ENCODE measurements at places on chromosomes 6 and 20. TPM values are rescaled to one million over a fixed set of nuclear protein-coding genes. Genes with fewer than 3 reads are reported as not detected.

LAMA2 gene
- 3.9 TPM for total RNA-seq

ZSCAN9 gene
- total RNA-seq = 13.7 TPM

DNA sequence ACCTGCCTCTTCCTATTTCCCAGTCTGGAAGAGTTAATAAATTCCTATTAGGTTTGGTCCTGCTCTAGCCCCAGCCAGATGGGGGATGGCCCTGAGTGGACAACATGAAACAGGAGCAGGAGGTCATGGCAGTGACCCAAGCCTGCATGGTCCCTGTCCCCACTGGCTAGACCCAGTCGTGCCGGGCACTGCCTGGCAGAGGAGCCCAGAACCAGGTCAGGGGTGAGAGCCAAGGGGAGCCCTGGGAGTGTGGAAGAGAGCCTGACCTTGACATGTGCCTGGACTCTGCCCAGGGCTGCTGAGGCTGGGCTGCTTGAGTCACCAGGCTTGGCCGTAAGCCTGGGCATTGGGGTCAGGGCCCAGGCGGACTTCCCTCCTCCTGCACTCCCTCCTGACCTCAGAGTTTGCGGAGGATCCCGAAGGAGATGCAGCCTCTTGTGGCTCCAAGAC lies 3.6 kb downstream of the AVP start:
- H3K27ac ChIP-seq = no peak overlapping the region
- no peaks in the 10 kb centered on the region for H3K36me3 ChIP-seq
- peaks cover 9% of the 10 kb centered on the region for H3K4me1 ChIP-seq
- peak; percentile 33 for DNase-seq
- H3K27me3 ChIP-seq = peaks cover 37% of the 10 kb centered on the region
- H3K4me3 ChIP-seq = no peak overlapping the region

OR2H2 gene
- not detected for total RNA-seq

TMEM200A gene
- not detected for total RNA-seq

DNA sequence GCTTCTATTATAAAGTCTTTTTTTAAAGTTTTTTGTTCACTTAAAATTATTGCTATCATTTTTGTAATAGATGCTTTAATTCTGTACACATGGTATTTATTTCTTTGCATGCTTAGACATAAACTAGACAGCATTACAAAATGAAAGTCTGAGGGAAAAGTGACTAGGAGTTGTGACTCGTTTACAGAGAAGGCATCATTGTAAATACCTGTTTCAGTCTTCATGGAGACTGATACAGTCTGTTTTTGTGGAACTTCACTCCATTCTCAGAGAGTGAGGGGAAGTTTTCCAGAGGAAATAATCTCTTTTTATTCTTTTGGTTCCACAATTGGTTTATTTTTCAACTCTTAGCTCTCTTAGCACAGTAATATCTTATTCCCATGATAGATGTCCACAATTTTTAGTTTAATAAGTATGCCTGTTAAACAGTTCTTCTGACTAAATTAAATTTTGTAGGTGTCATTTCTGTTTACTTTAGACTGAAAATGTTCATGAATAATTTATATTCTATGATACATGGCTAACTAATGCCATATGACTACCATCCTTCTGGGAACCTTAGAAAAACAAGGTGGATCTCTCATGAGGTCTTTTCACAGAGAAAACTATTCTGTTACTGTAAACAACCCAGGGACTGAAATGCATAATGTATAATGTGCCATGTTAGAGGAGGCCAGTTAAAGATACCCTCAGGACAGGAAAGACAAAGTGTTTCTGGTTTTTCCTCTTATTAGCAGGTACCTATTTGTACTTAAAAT lies 69.2 kb downstream of the MYO6 start:
- no peak overlapping the region for H3K27ac ChIP-seq
- no peak overlapping the region for H3K4me3 ChIP-seq
- H3K4me1 ChIP-seq = no peaks in the 10 kb centered on the region

DNA sequence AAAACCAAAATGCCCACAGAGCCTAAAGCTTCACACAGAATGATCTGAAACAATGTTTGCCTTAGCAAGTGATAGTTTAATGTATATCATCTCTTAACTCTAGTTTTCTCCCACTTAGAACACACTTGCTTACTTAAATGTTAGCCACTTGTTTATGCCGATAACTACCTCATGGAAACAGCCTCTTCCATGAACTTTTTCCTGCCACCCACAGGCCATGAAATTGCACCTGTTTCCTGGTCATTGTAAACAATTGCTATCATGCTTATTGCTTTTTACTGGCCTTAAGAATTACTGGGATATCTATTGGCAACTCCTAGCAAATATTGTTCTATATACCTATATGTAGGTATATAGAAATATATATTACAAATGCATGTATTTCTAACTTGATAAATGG lies 231.1 kb downstream of the HDGFL1 start:
- DNase-seq = no peak
- H3K4me3 ChIP-seq = no peak overlapping the region
- no peaks in the 10 kb centered on the region for H3K4me1 ChIP-seq
- H3K27me3 ChIP-seq = no peaks in the 10 kb centered on the region

DNA sequence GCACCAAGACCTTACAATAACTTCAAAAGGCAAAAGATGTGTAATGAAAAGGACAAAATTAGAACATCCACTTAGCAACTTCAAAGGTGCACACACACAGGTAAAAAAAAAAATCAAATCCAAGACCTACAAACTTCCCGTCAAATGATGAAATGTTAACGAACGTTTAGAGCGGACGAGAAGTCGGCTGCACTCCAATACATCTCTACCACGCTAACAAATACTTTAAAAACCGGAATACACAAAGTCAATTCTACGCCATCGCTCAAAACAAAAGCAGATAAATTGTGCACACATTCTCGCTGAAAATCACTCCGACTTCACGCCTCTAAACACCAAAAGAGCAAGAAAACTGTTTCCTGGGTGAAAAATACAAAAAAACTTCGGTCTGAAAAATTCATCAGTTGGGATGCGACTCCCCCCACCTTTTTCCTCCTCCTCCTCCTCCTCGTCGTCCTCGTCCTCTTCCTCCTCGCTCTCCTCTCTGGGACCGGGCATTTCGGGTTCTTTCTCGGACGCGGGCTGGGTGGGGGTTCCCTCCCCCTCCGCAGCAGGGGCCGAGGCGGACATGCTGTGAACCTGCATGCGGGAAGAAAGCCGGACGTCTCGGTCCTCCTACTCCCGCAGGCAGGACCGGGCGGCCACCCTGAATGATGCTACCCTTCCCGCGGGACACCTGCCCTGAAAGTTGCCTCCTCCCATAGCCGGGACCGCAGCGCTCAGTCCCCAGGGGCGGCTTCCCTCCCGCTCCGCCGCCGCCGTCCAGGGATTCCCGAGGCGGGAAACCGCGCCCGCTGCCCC lies 712 bp downstream of the DEK start:
- peak overlapping the region; percentile 81 for H3K27ac ChIP-seq
- no peaks in the 10 kb centered on the region for H3K27me3 ChIP-seq
- peaks cover 36% of the 10 kb centered on the region for H3K4me1 ChIP-seq

HSD17B8 gene
- 26.6 TPM for total RNA-seq

GRCh38 chr6:84193114-84193708 lies 34.2 kb downstream of the CEP162 start:
- peak; percentile 38 for DNase-seq
- no peak overlapping the region for H3K27ac ChIP-seq
- no peak overlapping the region for H3K4me3 ChIP-seq
- H3K36me3 ChIP-seq = peaks cover 10% of the 10 kb centered on the region
- no peaks in the 10 kb centered on the region for H3K27me3 ChIP-seq

GRCh38 chr20:43096931-43097260 lies 92.8 kb downstream of the PTPRT start:
- no peak overlapping the region for H3K27ac ChIP-seq
- no peaks in the 10 kb centered on the region for H3K36me3 ChIP-seq

MCHR2 gene
- not detected for total RNA-seq

- no peak for DNase-seq
- peaks cover 12% of the 10 kb centered on the region for H3K36me3 ChIP-seq
- no peaks in the 10 kb centered on the region for H3K27me3 ChIP-seq
- no peak overlapping the region for H3K27ac ChIP-seq
These were observed 3.8 kb downstream of the RIN2 start for GRCh38 chr20:19761841-19762240.

DNA sequence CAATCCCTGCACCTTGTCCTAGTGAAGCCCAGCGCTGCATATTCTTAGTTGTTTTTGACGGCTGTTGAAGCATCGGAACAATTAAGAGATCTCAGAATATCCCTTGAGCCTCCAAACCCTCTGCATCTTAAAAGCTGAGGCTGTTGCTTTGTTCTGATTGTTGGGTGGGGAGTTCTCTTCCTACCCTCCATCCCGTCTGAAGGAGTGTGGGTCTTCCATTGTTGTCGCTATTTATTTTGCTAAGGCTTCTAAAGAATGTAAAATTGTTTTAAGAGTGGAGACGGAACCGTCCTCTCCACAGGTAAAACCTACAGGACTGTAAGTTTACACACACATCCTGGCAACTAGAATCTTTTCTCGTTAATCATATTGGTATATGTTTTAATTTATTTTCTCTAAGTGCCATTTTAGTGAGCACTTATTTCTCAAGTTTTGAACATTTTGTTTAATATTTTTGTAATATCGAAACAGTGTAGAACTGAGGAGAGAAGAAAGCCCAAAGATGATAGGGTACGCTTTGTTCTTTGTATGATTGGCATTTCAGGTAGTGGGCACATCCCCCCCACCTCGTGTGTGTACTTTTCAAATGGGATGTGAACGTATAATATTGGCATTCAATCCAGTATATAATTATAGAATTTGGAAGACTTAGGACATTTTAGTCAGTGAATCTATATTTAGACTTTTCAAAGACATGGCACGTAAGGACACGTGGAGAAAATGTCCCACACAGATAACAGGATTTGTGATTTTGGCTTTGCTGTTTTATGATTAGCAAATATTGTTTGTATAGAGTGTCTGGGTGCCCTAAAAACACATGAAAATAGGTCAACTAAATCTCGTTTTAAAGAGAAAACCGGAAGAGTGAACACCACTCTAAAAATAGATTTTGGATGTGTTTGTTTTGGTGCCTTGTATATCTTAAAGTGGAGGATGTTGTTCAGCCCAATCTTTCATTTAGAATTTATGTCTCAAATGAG lies 1.3 kb downstream of the RNF146 start:
- peak overlapping the region; percentile 85 for H3K4me3 ChIP-seq
- DNase-seq = peak; percentile 40
- H3K4me1 ChIP-seq = peaks cover 14% of the 10 kb centered on the region

GRCh38 chr6:148438632-148439031 lies 96.0 kb downstream of the SASH1 start:
- no peak overlapping the region for H3K4me3 ChIP-seq
- peak; percentile 69 for DNase-seq
- peaks cover 33% of the 10 kb centered on the region for H3K4me1 ChIP-seq
- no peaks in the 10 kb centered on the region for H3K27me3 ChIP-seq
- no peak overlapping the region for H3K27ac ChIP-seq

GRCh38 chr6:12483712-12484111 lies 193.6 kb downstream of the EDN1 start:
- H3K4me1 ChIP-seq = peaks cover 25% of the 10 kb centered on the region
- DNase-seq = peak; percentile 76
- no peaks in the 10 kb centered on the region for H3K27me3 ChIP-seq
- peak overlapping the region; percentile 35 for H3K4me3 ChIP-seq
- H3K36me3 ChIP-seq = no peaks in the 10 kb centered on the region
- H3K27ac ChIP-seq = peak overlapping the region; percentile 47

TEAD3 gene
- 11.1 TPM for total RNA-seq

RSPO3 gene
- not detected for total RNA-seq

- H3K27me3 ChIP-seq = no peaks in the 10 kb centered on the region
- DNase-seq = no peak
- no peaks in the 10 kb centered on the region for H3K4me1 ChIP-seq
- no peak overlapping the region for H3K4me3 ChIP-seq
- no peak overlapping the region for H3K27ac ChIP-seq
These were observed 275.4 kb downstream of the PHF3 start for GRCh38 chr6:63910863-63911551.

DNA sequence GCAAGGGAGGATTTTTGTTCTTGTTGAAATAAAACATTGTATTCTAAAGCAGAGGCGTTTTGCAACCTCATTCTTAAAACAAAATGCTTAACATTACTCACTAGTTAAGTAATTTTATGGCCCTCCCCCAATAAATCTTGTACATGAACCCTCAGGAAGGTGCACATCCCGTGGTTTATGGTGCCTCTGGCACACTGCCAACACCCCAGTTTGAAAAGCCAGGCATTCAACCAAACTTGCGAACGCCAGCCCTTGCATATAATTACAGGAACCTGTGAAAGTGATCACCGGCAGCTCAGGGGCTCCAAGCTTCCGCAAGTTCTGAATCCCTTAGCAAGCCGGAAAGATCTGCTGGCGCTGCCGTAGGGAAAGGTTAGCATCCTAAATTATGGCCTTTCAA lies 1109.0 kb upstream of the FLRT3 start:
- H3K27ac ChIP-seq = no peak overlapping the region
- H3K4me1 ChIP-seq = peaks cover 13% of the 10 kb centered on the region
- H3K36me3 ChIP-seq = no peaks in the 10 kb centered on the region
- peak; percentile 46 for DNase-seq

GRCh38 chr20:54292185-54292584 lies 84.3 kb downstream of the PFDN4 start:
- no peak overlapping the region for H3K27ac ChIP-seq
- no peaks in the 10 kb centered on the region for H3K36me3 ChIP-seq
- DNase-seq = peak; percentile 63

GRCh38 chr20:5127204-5127858 lies 523 bp downstream of the CDS2 start:
- DNase-seq = peak; percentile 40
- peak overlapping the region; percentile 76 for H3K4me3 ChIP-seq
- H3K4me1 ChIP-seq = peaks cover 28% of the 10 kb centered on the region
- H3K27me3 ChIP-seq = no peaks in the 10 kb centered on the region
- H3K27ac ChIP-seq = peak overlapping the region; percentile 36
- H3K36me3 ChIP-seq = no peaks in the 10 kb centered on the region

DNA sequence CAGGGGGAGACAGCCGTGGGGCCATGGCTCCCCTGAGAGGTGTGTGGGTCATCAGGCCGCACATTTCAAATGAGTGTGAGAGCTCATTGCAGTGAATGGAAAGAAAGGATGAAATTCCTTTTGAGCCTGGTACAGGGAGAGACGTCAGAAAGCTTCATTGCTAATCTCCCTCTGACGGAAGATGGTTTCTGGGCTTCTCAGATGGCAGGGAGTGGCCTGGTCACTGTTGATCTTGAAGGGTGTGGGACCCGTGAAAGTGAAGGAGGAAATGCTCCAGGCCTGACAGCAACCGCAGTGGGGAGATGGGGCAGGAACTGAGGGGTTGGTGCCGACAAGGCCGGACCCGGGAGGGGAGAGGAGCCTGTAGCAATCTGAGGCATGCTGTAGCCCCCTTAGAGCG lies 127.4 kb downstream of the MYLK4 start:
- DNase-seq = no peak
- no peak overlapping the region for H3K27ac ChIP-seq
- H3K36me3 ChIP-seq = no peaks in the 10 kb centered on the region
- H3K4me1 ChIP-seq = no peaks in the 10 kb centered on the region
- no peak overlapping the region for H3K4me3 ChIP-seq

Measured in MCF 10A (cell line).